Foreskin fibroblast (primary cell): ENCODE measurements at places on chromosomes 1 and 21.

DNA sequence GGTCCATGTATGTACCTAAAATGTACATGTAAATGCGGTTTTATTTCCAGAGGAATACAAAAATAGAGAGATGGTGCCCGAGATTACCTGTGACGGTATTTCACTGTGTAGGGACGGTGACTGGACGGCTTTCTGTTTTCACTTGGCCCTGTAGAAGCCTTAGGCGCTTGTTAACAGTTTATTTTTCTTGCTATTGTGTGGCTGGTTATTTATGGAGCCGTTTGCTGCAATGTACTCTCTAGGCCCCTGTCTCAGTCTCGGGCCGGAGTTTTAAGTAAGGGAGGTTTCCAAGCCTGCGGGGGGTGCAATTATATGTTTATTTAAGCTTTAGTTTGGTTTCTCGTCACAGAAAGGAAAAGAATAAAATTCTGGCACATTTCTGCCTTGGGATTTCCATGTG, 413 bp downstream of the EFCAB7 start:
- DNase-seq = no peak

DNA sequence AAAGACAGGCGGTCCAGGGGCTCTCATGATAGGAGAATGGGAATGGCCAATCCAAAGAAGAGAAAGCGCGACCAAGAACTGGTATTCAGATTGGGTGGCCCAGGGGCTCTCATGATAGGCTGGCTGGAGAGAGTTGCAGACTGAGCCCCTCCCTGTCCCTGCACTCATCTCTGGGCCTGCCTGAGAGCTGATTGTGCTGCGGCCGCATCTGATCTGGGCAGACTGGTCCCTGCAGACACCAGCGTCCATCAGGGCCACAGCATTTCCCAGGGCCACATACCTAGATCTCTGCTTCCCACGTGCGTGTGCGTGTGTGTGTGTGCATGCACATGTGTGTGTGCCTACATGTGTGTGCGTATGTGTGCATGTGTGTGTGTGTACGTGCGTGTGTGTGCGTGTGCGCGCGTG, 30.4 kb upstream of the MAN1C1 start:
- no peak for DNase-seq

GRCh38 chr21:33434770-33435360, 31.7 kb downstream of the IFNGR2 start:
- DNase-seq = peak; percentile 92

DNA sequence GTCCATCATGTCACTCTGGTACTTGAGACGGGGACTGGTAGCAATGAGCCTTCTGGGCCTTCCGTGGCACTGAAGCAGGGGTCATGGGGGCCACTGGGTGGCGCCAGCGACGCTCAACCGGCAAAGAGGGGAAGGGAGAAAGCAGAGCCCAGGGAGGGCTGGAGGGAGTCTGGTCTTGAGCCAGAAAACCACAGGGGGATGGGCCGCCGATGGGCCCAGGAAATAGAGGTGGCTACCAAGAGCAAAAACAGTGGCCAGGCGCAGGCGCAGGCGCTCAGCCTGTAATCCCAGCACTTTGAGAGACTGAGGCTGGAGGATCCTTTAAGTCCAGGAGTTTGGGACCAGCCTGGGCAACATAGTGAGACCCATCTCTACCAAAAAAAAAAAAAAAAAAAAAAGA, 21.8 kb downstream of the EXOC8 start:
- peak; percentile 46 for DNase-seq

DNA sequence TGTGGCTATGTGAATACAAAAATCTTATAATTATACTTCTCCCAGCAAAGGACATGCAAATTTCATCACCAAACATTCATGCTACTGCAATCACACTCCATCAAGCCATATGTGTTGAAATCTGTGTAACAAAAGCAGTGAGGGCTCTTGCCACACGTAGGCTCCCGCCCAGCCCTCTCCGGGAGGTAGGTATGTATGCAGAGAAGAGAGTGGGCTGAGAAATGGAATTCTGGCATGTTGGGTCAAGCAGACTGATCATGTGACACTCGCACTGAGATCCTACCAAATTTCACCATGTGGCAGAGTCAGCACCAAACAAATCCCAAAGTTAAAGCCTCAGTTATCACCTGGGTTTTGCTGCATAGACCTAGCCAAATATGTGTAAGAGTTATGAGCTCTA, 49.7 kb downstream of the APP start:
- DNase-seq = no peak

GRCh38 chr1:95951371-95952102, 717.5 kb downstream of the RWDD3 start:
- DNase-seq = no peak

DNA sequence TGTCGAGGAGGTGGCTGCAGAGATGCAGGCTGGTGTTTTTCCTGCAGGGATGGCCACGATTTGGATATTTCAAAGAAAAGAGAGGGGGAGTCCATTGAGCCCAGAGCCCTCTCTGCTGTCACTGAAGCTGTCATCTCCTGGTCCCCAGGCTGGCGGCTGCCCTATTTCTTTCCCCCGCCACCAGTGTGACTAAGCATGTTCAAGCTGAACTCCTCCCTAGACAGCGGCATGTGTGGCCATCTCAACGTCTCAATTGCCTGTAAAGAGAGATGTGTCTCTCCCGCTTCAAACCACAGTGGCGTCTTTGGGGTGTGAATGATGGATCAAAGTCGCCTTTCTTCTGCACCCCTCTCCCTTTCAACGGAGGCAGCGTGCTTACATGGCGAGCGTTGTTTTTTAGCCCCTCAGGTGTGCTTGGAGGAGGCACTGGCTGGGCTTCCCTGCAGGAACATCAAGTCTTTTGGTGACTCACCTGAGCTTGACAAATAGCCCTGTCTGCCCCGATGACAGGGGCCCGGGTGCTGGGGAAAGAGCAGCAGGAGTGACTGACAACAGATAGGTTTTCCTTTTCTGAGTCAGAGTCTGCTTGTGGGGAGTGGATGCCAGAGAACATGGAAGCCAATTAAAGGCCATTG, 346.4 kb upstream of the AJAP1 start:
- no peak for DNase-seq

DNA sequence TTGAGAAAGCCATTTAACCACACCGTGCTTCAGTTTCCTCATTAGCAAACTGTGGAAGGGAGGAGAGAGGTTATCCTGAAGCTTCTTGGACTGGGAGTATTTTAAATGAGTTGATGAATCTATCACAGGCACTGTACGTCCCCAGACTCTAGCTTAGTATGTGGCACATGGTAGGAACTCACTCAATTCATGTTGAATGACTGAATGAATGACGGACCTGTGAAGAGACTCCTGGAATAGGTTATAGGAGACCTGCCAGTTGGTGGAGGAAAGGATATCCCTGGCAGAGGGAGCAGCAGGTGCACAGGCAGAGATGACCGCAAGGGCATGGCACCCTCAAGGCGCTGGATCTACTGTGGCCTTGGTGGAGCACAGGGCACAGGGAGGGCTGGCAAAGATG, 118.5 kb downstream of the HMGB4 start:
- DNase-seq = no peak

DNA sequence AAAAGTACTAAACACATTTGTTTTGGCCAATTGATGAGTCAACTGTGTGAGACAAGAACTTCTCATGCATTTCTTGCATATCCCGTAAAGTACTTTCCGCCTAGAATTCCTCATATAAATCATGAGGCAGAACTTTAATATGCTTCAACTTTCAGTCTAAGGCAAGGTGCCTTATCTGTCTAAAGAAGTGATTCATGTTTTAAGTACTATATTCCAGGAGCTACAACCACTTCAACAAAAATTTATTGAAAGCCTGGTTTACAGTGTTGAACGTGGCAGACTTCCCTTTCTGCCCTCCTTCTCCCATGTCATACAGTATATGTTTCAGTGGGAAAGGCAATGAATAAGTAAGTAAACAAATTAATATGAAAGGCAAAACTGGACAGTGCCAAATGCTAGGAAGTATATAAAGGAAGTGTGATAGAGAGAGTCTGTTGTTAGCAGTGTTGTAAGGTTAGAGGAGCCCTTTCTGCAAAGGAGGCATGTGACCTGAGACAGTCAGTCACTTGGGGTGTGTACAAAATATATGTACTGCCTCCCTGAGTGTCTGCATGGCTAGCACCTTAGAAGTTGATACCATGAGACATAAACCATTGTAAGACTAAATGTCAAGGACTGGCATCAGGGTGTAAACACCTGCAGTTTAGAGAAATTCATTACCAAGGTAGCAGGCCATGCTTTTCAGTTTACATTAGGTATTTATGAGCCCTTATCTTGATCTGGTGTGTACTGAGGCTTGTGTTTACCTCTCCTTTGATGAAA, 362.2 kb downstream of the SRGAP2C start:
- no peak for DNase-seq
